CD4-positive, alpha-beta memory T cell (primary cell): ENCODE measurements at places on chromosomes 5 and 9. TPM values are rescaled to one million over a fixed set of nuclear protein-coding genes. Genes with fewer than 3 reads are reported as not detected.

- no peak for DNase-seq
These were observed 379.1 kb downstream of the KIAA0825 start for GRCh38 chr5:94239266-94239665.

Gene PKD2L2
- 0.22 TPM for polyA plus RNA-seq

DNA sequence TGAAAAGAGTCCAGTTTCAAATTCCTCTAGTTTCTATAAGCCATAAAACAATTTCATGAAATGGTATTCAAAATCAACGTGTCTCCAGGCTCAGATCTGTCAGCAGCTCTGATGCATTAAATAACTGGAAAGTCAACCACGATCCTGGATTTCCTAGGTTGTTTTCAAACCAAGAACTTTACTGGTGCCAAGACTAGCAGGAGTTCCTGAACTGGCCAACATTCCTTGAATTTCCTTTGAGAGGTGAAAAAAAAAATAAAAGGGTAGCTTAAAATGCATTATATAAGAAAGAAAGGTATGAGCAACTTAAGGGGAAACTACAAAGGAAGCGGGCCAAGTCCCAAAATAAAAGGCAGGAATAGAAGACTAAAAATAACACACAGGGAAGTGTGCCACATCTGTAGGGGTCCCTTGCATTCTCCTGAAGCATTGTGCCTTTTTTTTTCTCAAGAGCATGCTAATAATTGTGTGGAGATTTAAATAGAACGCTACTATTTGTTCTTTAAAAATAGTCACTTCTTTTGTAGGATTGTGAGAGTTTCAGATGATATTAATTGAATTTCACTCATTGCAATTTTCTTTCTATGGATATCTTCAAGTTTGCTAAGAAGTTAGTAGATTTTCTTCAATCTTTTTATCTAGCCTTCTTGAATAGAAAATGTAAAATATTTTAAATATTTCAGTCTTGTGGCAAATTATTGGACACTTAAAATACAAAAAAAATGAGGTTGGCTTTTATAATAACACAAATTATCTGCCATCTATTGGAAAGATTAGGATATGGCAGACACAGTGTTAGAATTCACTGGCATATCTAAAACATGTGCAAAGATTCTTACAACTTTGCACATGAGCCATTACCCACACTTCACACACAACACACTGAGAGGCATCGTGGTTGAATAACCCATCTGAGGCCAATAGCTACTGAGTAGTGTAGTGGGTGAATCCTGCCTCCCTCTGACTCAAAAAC, 15.3 kb downstream of the ESM1 start:
- DNase-seq: no peak

- no peak for DNase-seq
These were observed 59.6 kb upstream of the IL17B start for GRCh38 chr5:149438711-149439132.

DNA sequence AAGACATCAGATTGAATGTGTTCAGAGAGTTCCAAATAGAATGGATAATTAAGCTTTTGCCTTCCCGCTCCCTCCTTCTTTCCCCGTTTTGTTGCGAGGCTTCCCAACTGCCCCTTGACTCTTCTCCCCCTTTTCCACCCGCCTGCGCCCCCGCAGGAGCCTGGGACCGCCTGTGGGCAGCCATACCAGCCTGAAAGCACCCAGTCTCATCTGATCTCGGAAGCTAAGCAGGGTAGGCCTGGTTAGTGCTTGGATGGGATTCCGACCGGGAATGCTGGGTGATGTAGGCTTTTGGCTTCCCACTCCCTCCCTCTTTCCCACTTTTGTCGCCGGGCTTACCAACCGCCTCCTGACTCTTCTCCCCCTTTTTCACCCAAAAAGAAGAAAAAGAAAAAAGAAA, 6.8 kb upstream of the HSD17B4 start:
- DNase-seq: no peak

DNA sequence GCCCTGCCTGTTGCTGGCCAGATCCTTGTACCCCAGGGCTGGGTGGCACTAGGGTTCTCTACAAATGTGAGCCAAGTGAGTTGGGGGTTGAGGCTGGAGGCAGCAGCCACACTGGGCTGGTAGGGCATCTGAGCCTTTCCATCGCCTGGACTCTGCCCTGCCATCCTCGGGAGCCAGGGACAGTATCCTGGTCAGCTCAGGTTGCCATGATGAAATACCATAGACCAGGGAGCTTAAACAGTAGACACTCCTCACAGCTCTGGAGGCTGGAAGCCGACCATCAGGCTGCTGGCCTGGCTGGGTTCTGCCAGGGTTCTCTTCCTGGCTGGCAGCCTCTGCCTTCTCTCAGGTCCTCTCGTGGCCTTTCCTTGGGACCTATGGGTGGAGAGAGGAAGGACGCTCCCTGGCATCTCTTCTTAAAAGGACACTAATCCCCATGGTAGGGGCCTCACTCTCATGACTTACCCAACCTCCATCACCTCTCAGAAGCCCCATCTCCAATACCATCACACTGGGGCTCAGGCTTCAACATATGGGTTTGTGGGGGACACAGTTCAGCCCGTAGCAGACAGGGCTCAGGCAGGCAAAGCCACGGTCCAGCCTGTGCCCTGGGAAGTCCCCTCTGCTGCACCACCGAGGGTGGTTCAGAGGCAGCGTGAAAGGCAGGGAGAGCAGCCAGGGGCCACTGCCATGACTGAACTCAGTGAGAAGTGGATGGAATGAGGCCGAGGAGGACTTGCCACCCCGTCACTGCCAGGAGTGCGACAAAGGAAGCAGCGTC, 50.1 kb downstream of the HMCN2 start:
- DNase-seq: no peak

GRCh38 chr5:122030251-122030650, 47.8 kb downstream of the LOX start:
- no peak for DNase-seq

- no peak for DNase-seq
These were observed 75.7 kb downstream of the AMBP start for GRCh38 chr9:114002271-114002985.

Gene LCN15
- not detected for polyA plus RNA-seq

Gene SPINK13
- not detected for polyA plus RNA-seq

GRCh38 chr5:149455889-149456409, 76.9 kb upstream of the IL17B start:
- no peak for DNase-seq

DNA sequence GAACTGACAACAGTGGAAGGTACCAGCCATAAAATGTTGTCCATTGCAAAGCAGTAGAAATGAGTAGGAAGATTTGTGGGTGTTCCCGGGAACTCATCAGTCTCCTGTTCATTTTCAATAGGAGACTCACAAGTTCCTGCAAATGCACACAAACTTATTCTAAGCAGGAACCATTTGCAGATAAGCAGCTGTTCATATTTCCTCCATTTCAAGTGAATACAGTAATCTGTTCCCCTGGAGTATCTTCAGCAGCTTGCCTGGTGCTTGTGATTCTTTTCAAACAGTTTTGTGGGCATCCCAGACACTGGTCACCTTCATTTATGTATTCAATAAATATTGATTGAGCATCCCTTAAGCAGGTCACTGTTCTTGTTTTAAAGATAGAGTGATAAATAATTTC, 1315.5 kb upstream of the C9orf72 start:
- no peak for DNase-seq

Gene CTXN3
- not detected for polyA plus RNA-seq

GRCh38 chr9:124040935-124041816, 29.6 kb downstream of the LHX2 start:
- peak; percentile 41 for DNase-seq

GRCh38 chr9:1462626-1463308, 412.6 kb downstream of the DMRT2 start:
- DNase-seq: no peak

Gene MBLAC2
- 4.9 TPM for polyA plus RNA-seq

Gene MAP1B
- 0.25 TPM for polyA plus RNA-seq

Gene RALGDS
- polyA plus RNA-seq: 67.8 TPM

- DNase-seq: no peak
These were observed 247.1 kb upstream of the ELAVL2 start for GRCh38 chr9:24073007-24073592.

- DNase-seq: no peak
These were observed 2.5 kb upstream of the ZNF608 start for GRCh38 chr5:124748687-124749594.

DNA sequence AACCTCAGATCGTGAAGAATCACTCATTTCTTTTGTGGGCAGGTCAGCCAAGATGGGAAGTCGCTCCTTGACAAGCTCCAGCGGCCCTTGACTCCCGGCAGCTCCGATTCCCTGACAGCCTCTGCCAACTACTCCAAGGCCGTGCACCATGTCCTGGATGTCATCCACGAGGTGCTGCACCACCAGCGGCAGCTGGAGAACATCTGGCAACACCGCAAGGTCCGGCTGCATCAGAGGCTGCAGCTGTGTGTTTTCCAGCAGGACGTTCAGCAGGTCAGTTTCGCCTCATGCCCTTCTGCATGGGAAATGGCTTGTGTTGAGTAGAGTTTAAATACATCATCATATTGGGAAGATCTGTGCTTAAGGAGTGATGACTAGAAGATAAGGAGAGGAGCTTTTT, 173.3 kb downstream of the TRIO start:
- DNase-seq: no peak

Gene GCNT4
- 2.2 TPM for polyA plus RNA-seq

Gene EIF4E1B
- not detected for polyA plus RNA-seq

GRCh38 chr9:129423216-129423615, 197.7 kb downstream of the C9orf50 start:
- no peak for DNase-seq

DNA sequence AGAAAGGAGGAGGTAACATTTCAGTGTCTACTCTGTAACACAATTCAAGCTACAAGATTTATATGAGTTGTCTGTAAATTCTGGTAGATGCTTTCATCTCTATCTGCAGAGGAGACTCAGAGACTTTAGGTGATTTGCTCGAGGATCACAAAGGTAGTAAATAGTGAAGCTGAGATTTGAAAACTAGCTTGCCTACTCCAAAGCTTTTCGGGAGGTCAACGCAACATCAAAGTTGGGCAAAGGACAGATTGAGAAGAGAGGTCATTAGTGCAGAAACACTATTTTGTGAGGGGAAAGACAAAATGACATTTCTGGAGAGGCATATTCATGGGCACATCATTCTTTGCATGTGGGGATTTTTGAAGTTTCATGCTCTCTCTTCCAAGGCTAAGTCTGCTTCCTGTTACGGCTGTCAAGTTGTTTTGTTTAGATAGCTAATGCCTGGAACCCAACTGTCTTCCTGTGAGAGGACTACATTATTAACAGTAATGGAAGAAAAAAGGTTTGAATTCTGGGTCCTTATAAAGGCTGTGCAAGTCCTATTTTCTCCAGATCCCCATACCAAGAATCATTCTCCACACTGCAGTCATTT, 413.5 kb upstream of the ZNF462 start:
- DNase-seq: no peak

DNA sequence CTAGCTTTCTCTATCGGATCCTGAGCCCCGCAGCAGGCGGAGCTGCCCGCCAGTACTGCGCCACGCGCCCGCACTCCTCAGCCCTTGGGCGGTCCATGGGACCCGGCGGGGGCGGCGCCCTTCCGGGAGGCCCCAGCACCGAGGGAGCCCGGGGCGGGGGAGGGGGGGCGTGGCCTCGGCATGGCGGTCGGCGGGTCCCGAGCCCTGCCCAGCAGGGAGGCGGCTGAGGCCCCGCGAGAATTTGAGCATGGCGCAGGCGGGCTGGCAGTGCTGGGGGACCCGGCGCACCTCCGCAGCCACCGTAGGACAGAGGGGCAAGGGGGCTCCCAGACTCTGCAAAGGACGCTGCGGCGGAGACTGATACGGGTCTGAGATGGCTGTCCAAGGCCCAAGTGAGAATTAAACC, 6.8 kb downstream of the ZDHHC11B start:
- DNase-seq: no peak

Gene CAMK2A
- polyA plus RNA-seq: not detected

Gene CNOT8
- polyA plus RNA-seq: 164 TPM

DNA sequence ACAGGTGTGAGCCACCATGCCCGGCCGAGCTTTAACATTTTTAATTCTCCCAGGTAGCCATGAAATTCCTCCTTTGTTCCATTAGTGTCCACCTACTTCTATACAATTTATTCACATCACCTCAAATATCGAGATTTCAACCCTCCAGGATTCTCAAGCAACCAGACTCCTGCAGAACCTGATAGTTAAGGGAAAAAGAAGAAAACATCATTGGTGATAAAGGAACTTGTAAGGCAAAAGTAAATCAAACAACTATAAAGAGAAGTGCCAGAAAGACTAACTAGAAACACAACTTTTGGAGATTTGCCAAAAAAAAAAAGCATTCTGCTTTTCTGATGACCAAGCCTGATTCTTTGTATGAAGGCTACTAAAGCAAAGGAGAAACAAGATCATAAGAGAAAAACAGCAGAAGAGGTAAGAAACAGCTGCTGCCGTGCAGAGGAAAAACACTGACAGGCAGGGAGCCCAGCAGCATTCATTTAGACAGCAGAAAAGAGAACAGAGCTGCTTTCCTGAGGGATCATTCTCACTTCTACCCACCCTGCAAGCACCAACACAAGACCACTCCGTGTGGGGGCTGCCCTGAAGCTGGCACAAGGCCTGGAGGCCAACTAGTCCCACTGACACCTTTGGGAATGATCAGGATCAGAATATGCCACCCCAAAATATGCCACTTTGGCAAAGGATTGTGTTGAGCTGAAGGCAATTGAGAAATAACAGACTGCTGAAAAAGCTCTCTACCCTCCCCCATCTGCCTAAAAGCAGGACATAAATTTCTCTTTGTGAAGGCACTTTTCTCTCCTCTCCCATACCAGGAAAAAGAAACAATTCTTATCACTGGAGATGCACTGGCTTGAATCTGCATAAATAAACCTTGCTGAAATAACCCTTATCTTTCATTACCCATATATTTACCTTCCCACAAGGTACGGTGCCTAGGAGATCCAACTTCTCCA, 75.1 kb downstream of the ALDH7A1 start:
- no peak for DNase-seq

Gene SLC27A6
- polyA plus RNA-seq: not detected

GRCh38 chr9:114163517-114163951, 8.2 kb downstream of the COL27A1 start:
- no peak for DNase-seq

Gene HMCN2
- not detected for polyA plus RNA-seq

Gene PAX5
- not detected for polyA plus RNA-seq

DNA sequence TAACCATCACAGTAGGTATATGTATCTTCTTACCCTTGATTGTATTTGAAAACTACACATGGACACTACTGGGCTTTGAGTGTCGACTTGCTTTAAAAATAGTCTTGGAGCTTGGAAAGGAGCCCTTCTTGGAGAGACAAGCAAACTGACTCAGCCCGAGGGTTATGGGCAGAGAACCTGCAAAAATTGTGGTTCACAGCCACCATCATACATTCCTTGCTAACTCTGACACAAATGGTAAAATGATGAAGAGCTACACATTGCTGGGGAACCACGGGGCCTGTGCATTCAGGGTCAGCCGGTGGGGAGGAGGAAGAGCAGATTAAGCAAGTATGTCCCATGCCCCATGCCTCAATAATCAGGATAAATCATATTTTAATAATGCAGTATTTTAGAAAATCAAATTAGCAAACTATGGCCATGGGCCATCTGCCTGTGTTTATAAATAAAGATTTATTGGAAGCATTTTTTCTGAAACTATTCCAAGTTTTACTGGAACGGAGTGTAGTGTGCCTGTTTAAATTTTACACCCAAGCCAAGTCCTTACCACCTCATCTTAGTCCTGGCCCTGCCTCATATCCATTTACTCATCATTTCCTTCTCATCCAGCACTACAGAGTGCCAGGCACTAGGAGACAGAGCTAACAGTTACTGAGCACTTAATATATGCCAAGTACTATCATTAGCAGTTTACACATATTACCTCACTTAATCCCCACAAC, 195.7 kb downstream of the PALM2AKAP2 start:
- DNase-seq: no peak
